ENCODE measurements at places on chromosomes 7 and 10. TPM values are rescaled to one million over a fixed set of nuclear protein-coding genes. Genes with fewer than 3 reads are reported as not detected.

Gene GJD4
- total RNA-seq = not detected

GRCh38 chr10:77226452-77226851 lies 411.2 kb downstream of the KCNMA1 start:
- no peak for DNase-seq

GRCh38 chr10:22856444-22857074 lies 71.3 kb upstream of the ARMC3 start:
- DNase-seq = no peak

DNA sequence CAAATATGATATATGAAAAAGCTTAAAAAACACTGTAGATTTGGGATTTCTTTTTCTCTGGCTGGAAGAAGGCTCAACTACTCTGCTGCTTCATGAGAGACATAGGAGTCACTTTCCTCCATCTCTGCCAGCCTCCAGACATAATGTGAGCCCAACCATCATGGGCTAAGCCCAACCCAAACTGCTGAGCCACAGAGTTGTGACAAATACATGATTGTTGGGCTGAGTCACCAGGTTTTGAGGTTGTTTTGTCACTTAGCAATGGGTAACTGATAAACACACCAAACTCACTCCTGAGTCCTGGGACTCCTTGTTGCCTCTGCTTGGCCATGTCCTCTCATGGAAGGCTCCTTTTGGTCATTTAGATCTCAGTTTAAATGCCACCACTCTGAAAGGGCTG lies 381.8 kb upstream of the FZD8 start:
- DNase-seq = peak; percentile 11

GRCh38 chr10:63671317-63671937 lies 150.2 kb downstream of the REEP3 start:
- DNase-seq = no peak

- peak; percentile 66 for DNase-seq
Measured at GRCh38 chr7:1569016-1569415, 816 bp downstream of the PSMG3 start.

DNA sequence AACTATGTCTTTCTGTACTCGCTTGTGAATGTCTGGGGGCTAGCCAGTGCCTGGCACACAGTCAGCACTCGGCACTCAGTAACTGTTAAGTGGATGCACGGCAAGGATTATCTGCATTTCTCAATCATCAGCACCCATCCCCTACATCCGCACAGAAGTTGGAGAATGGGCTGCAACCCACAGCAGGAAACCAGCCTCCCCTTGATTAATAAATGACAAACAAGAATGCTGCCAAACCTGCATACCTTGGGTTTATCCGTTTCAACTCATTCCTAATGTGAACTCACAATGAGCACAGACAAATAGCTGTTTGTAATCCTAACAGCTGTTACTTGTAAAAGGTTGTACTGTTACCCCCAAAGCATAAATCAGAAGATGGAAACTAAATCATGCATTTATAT lies 28.9 kb downstream of the PPP1R3C start:
- no peak for DNase-seq

Data from NCI-H460 (cell line).